ENCODE measurements at places on chromosomes 2 and 18. TPM values are rescaled to one million over a fixed set of nuclear protein-coding genes. Genes with fewer than 3 reads are reported as not detected.

The FEV gene
- not detected for total RNA-seq

The MARCO gene
- not detected for total RNA-seq

The FRZB gene
- not detected for total RNA-seq

The SERPINB5 gene
- total RNA-seq = not detected

The MC5R gene
- total RNA-seq = not detected

The EHBP1 gene
- 29.0 TPM for total RNA-seq

The FAP gene
- 182 TPM for total RNA-seq

The XDH gene
- total RNA-seq = 0.12 TPM

The SERPINB3 gene
- not detected for total RNA-seq

The ABI2 gene
- total RNA-seq = 31.0 TPM

The MATN3 gene
- 1.1 TPM for total RNA-seq

The RABL2A gene
- 22.8 TPM for total RNA-seq

The FKBP1B gene
- total RNA-seq = 21.6 TPM

The TWSG1 gene
- total RNA-seq = 82.0 TPM

The RGPD3 gene
- total RNA-seq = under 0.01 TPM

The GAREM1 gene
- 2.7 TPM for total RNA-seq

The ABCB11 gene
- not detected for total RNA-seq

The INO80C gene
- 6.1 TPM for total RNA-seq

The IL36B gene
- not detected for total RNA-seq
